Ureter (tissue), 1 donor: ENCODE measurements at places on chromosomes 2 and 18. TPM values are rescaled to one million over a fixed set of nuclear protein-coding genes. Genes with fewer than 3 reads are reported as not detected.

CRYBA2 gene
- total RNA-seq, result not detected

COLEC12 gene
- total RNA-seq, result 10.2 TPM

SETBP1 gene
- total RNA-seq, result 51.0 TPM

FOXI3 gene
- total RNA-seq, result not detected

DUSP19 gene
- 7.0 TPM for total RNA-seq

CHMP3 gene
- 157 TPM for total RNA-seq

MC4R gene
- total RNA-seq, result not detected

LTBP1 gene
- 80.1 TPM for total RNA-seq

ATP6V1C2 gene
- 0.23 TPM for total RNA-seq

DNA sequence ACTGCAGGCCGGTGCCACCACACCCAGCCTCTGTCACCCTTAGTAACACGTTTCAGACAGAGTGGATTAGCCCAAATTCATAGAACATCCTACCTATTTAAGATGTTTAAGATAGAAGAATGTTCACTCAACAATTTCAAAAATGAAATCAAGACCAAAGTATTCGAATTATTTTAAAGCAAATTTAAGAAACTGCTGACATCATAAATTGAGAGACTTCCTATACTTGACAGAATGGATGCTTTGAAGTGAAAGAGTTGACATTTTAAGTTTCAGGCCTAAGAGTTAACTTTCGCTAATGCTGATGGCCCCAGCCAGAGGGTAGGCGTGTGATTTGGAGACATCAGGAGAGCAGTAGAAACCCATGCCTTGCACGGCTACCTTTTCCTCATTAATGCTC is 271.9 kb downstream of the SS18 start:
- no peak for DNase-seq

GRCh38 chr2:20205915-20206524 is 18.9 kb downstream of the SDC1 start:
- peak; percentile 59 for DNase-seq

- no peak for DNase-seq
Measured at GRCh38 chr2:11057031-11057430, 98.2 kb upstream of the SLC66A3 start.

DNA sequence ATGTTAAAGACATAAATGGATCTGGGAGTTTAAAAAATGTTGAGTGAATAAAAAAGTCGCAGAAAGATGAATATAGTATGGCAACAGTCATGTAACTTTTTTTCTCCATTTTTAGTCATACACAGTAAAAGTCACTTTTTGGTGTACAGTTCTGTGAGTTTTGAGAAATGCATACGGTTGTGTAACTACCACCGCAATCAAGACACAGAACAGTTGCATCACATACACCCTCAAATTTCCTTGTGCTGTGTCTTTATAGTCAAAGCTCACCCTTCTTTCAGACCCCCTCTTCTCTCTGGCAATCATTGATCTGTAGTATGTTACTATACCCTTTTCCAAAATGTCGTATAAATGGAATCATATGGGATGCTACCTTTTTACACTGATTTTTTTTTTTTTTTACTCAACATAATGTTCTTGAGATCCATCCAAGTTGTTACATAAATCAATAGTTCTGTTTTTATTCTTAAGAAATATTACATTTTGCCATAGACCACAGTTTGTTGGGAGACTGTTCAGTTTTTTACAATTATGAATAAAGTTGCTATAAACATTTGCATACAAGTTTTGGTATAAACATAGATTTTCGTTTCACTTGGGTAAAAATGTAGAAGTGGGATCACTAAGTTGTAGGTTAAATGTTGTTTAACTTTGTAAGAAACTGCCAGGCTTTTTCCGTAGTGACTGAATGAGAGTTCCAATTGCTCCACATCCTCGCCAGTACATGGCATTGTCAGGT is 35.4 kb upstream of the AGFG1 start:
- DNase-seq, result no peak

DNA sequence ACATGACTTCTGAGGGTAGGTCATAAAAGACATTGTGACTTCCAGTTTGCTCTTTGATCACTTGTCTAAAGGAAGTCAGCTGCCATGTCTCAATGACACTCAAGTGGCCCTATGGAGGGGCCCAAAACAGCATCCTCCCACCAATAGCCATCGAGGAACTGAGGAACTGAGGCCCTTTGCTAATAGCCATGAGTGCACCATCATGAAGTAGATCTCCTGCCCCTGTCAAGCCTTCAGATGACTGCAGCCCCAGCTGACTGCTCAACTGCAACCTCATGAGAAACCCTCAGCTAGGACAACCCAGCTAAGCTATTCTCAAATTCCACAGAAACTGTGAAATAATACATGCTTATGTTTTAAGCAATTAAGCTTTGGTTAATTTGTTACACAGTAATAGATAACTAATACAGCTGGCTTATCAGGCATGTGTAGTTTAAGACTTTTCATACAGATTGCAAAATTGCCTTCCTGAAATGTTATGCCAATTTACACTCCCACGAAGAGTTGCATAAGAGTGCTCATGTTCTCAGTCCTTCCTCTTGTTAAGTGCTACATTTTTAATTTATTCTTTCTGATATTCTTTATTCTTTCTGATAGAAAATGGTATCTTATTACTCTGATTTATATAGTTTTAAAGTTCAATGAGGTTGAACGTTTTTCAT is 105.6 kb upstream of the NDUFV2 start:
- no peak for DNase-seq

DNA sequence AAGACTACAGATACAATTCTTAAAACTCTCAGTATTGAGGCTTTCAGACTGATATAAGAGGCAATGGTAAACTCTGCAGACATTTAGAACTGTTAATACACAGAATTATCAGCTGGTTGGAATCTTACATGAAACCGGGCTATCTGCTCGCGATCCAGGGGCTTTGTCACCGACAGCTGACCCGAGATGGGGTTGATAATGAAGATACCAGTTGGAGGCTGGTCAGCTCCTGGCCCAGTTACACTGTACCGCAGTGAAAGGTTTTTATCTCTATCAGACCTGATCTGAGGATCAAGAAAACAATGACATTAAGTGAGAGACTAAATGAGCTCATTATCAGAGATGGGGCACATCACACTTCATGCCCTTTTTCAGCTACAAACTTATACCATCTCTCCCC is 167.3 kb downstream of the CDH2 start:
- DNase-seq, result no peak

GRCh38 chr2:203440671-203441070 is 94.4 kb downstream of the RAPH1 start:
- DNase-seq, result no peak

DNA sequence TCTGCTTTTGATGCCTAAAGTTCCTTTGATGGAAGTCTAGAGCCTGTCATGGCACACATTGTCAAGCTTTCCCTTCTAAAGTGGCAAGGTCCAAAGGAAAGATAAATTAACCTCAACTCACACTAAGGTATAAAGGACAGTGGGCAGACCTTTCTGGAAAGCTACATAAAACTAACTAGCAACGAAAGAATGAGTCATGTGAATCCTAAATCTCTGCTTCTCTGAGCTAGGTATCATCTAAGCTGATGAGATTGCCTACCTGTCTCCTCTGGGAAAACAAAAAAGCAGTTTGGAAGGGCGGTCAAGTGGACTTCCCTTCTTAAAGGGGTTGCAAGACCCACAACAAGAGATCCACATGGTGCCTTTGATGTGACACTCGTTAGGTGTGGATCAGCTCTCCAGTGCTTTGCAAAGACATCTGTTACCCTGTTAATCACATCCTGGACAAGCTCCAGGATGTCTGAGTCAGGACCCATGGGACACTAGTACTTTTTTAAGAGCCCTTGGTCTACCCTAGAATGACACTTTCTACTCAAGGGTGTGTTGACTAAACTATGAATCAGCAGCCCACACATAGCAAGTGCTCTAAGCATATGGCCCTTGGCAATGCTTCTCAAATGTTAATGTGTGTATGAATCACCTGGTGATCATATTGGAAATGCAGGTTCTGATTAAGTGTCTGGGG is 173.5 kb downstream of the ALK start:
- no peak for DNase-seq

- DNase-seq, result no peak
Measured at GRCh38 chr2:77746780-77747179, 224.6 kb upstream of the LRRTM4 start.

DNA sequence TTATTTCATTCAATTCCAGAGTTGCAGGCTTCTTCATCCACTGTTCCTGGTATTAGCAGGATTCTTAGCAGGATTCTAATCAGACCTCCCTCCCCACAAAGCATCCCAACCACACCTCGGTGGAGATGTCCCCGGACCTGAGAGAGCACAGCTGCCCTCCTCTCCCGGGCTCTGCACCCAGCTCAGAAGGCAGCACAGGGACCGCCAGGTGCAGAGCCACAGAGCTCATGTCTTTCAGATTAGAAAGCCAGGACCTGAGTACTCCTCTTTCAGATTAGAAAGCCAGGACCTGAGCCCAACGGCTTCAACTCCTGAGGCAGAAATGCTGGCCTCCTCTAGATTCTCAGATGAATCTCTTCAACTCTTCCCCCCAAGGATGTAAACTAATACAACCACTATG is 152.3 kb downstream of the MYO5B start:
- DNase-seq, result no peak

DNA sequence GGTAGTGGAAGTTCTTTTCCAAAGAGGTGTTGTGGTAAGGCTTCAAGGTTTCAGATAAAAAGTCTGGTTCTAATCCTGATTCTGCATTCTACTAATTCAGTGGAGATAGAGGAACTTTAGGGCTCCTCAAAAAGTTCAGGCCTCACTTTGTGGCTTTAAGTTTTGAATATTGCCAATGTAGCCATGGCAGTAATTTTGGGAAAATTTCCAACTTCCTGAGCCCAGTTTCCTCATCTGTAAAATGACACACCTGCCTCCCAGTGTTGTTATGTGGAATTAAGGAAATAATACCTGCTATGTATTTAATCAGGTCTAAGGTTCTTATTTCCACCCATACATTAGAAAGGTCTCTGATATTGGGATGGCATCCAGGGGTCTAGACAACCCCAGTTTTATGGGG is 147.6 kb upstream of the ITGA6 start:
- no peak for DNase-seq

- DNase-seq, result peak; percentile 12
Measured at GRCh38 chr2:233416706-233417105, 62.4 kb downstream of the DGKD start.
